ENCODE measurements at places on chromosomes 11 and 22.

GRCh38 chr11:45752106-45752505, 52.8 kb upstream of the SLC35C1 start:
- no peak for DNase-seq

- DNase-seq, result no peak
Measured at GRCh38 chr22:32103658-32104315, 55.3 kb downstream of the C22orf42 start.

- DNase-seq, result no peak
Measured at GRCh38 chr11:27963370-27963769, 144.6 kb downstream of the KIF18A start.

- no peak for DNase-seq
Measured at GRCh38 chr22:24699876-24700275, 74.6 kb downstream of the PIWIL3 start.

GRCh38 chr11:96019810-96020747, 96.2 kb upstream of the MTMR2 start:
- no peak for DNase-seq

- no peak for DNase-seq
Measured at GRCh38 chr11:104443387-104443786, 279.4 kb upstream of the PDGFD start.

- DNase-seq, result no peak
Measured at GRCh38 chr11:79481795-79482194, 41.0 kb upstream of the TENM4 start.

All from RWPE2 (cell line).